ENCODE measurements at places on chromosomes 7 and 10.

DNA sequence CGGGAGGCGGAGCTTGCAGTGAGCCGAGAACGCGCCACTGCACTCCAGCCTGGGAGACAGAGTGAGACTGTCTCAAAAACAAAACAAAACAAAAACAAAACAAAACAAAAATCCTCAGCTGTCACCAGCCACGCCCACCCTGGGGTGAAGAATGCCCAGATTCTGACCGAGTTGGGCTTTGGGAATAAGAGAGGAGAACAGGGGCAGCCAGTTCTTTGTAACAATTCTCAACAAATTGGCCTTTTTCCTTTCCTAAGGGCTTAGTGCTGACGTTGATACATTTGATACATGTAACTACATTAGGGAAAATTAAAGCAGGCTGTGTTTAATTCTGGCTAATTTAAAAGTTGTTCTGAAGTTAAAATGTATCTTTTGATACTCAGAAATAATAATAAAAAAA lies 121.0 kb downstream of the EPC1 start:
- DNase-seq, result no peak

DNA sequence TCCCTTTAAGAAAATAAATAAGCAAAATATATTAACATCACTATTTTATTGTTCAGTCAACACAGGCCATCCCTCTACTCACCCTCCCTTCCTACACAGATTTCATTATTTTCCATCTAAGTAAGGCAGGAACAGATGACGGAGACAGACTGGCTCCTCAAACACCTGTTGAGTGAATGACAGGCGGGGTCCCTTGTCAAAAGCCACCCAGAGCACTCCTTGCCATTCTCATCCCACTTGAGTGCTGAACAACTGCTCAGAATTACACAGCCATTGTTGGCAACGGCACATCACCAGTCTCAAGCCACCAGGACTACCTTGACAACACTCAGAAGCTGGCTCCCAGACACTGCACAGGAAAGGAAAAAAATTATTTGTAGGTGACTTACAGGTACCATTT lies 3.3 kb downstream of the GRB10 start:
- no peak for DNase-seq

DNA sequence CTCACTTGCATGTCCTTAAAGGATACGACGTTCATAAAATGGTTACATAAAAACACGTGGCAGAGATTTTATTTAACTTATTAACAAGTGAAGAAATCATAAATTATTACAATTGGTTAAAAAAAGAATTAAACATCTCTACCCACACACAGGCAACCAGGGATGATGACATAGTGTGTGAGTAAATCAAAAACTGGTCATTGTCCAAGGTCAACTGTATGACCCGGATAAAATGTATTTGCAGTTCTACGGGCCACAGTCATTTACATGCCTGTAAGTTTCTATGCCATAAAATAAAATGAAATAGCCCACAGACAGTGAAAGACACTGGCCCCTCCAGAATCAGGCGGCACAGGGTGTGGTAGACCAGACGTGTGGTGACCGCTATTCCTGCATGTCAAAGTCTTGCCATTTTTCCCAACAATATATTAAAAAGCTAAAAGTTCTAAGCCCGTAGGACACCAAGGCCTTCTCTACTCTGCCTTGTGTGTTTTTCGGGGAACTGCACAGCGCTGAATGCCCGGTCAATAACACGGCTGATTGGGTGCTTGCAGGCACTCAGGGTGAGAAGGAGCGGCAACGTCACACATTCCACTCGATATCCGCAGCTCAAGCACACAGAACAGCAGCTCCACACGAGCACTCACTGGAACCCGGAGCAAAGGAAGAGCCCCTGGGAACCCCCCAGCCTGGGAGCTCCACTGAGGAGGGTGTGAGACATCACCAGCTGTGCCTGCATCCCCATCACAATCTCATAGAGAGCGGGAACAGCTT lies 143.3 kb upstream of the PPP2R2D start:
- DNase-seq, result no peak

DNA sequence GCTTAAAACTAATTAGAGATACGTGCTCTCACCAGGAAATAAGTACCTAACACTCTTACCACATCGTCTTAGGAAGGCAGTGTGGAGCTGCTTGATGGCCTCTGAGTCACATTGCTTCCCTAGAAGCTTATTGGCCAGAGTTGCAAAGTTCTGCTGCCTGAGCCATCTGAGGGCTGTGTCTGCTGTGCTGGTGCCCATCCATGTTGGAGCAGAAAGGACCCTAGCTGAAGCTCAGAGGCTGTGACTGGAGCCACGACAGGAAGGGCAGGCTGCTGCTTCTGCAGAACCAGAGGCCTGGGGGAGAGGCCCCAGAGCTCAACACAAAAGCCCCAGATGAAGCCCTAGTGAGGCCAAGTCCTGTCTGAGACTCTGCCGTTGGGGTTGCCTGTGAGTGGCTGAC lies 64.8 kb upstream of the IGFBP3 start:
- DNase-seq, result no peak

DNA sequence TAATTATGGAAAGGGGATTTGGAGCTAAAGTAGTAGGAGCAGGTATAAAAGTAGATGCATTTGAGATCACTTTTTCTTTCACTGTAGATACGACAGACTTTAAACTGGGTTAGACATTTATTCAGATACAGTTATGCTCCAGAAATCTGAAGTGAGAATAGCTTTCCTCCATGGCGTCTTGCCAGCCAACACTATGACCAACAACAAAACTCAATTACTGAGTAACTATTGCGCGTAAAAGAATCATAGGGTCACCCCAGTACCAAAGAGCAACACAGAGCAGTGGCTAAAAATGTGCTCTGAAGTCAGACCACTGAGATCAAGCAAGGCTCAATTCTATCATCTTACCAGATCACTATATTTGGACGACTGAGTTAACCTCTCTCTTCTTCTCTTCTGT lies 262.5 kb upstream of the SORCS1 start:
- DNase-seq, result no peak

- DNase-seq, result peak; percentile 29
These were observed 55.1 kb upstream of the ZPBP start for GRCh38 chr7:50147951-50148808.

GRCh38 chr10:62577666-62578291 lies 203.6 kb downstream of the ZNF365 start:
- DNase-seq, result no peak

DNA sequence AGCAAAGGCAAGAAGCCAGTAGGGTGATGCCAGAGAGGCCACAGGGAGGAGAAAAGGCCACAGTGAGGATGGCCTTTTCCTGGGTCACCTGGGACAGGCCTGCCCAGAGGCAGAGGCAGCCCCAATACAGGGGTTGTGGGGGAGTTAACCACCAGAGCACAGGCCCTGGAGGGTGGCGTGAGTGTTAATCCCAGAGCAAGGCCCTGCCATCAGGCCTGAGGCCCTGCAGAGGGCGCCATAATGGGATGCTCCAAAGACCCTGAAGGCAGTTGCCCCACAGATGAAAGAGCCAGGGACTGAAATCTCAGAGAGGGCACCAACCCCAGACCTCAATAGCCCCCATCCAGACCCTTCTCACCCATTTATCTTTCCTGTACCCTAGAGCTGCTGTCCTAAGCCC lies 23.9 kb downstream of the SLC13A4 start:
- DNase-seq, result no peak

- DNase-seq, result no peak
These were observed 204.5 kb upstream of the GHITM start for GRCh38 chr10:83934641-83935338.

DNA sequence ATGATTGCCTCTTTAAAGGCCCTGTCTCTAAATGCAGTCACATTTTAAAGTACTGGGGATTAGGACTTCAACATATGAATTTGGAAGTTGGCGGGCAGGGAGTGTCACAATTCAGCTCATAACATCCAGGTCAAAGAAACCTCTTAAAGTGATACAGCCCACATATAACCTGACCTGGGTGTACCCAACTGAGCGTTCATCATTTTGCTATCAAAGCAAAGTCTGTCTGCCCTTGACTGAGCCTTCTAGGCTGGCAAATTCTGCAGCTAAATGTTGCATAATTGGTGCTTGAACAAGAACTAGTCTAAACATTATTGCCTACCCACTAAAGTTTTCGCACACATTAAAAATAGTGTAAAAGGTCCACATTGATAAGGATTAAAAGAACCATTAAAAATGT lies 3.7 kb downstream of the MSRB2 start:
- no peak for DNase-seq

- no peak for DNase-seq
These were observed 15.7 kb downstream of the SLC13A4 start for GRCh38 chr7:135712182-135712782.

DNA sequence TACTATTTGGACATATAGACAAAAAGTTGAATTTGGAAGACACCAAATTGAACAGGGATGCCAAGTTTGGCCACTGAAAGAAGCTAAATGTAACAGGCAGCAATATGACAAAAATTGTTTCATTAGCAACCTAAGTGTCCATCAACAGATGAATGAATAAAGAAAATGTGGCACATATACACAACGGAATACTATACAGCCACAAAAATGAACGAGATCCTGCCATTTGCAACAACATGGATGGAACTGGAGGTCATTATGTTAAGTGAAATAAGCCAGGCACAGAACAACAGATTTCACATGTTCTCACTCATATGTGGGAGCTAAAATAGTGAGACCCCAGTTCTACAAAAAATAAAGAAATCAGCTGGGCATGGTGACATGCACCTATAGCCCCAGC lies 43.8 kb downstream of the NEBL start:
- no peak for DNase-seq

DNA sequence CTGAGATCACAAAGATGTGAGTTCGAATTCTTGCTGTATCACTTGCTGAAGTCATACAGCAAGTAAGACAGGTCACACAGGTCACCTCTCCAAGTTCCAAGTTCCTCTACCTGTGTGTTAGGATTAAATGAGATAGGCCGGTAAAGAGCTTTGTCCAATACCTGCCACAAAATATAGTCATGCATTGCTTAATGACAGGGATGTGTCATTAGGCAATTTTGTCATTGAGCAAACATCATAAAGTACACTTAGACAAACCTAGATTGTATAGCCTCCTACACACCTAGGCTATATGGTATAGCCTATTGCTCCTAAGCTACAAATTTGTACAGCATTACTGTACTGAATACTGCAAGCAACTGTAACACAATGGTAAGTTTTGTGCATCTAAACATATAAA lies 469.4 kb downstream of the KCNMA1 start:
- DNase-seq, result no peak

- DNase-seq, result no peak
These were observed 21.9 kb downstream of the ADCY1 start for GRCh38 chr7:45595809-45596664.

DNA sequence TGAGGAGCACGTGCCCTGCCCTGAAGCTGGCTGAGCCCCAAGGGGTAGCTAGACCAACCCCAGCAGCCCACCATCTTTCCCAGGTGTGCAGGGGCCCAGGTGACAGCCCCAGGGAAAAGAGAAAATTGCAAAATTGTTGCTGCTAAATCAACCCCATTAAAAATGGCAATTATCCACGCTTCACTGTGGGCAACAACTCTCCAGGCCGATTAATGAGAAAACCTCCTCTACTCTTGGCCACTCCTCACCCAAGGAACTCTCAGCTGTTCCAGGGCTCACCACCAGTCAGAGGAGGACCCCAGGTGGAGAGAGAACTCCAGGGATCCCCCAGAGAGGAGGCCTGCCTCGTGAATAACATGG lies 516.1 kb upstream of the MGMT start:
- DNase-seq, result no peak

GRCh38 chr7:46153951-46154787 lies 233.1 kb upstream of the IGFBP3 start:
- DNase-seq, result no peak

DNA sequence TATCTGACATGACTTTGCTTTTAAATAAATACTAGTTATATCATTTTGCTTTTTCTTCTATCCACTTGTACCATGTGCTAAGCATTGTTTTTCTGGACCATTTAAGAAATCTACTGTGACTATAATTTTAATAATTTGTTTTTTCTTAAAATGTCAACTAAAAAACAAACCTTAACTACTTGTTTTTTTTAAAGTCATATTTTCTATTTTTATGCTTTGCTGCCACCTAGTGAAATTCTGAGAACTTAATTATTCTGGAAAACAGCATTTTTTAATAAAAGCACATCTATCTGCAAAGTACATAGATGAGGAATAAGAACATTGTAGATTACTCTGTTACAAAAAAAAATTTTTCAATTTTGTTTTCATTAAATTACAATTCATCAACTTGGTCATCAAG lies 47.4 kb downstream of the ORC5 start:
- DNase-seq, result no peak

GRCh38 chr7:143495851-143496250 lies 18.2 kb downstream of the TAS2R41 start:
- DNase-seq, result no peak

Data from T follicular helper cell (primary cell).